ENCODE measurements at places on chromosomes 4 and X. TPM values are rescaled to one million over a fixed set of nuclear protein-coding genes. Genes with fewer than 3 reads are reported as not detected.
A peak's percentile ranks its signal among the peaks of the same experiment; 100 is the strongest.

DNA sequence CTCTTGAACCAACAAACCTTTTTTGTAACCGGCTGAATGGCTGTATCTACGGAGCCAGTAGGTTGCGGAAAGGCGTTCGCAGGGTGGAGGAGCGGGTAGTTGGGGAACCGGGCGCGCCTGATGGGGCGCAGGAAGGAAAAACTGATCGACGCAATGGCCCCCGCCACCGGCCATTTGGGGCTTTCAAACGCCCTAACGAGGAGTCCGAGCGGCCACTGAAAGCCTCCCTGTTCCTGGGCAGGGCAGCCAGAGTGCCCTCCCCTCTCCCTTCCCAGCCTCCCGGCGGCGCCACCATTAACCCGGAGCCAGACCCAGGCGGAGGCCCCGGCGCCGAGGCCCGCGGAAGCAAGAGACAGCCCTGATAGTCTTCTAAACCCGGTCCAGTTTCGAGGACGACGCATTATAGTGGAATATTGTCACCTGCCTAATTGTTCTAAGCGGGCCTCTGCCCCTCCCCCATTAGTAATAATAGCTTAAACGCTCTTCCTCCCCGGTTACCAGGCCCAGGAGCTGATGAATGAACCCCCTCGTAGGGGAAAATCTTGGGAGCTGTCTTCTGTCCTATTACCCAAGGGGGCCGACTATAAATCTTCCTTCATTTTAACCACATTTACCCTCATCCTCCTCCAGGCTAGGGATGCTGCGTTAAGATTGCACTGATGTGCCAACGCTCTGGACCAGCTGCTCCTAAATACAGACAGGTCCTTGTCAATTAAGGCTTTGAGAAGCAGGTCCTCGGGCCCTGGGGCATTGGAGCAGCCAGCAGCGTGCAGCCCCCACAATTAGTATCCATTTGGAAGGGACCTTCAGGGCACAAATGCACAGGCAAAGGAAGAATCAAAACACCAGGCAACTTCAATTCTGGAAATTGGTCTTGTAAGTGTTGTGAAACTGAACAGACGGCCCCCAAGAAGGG is 61.6 kb upstream of the TMEM33 start:
- H3K4me1 ChIP-seq: peaks cover 2% of the 10 kb centered on the region
- no peaks in the 10 kb centered on the region for H3K36me3 ChIP-seq
- peaks cover 62% of the 10 kb centered on the region for H3K27me3 ChIP-seq
- no peak for DNase-seq

GRCh38 chr4:105196523-105197145 is 50.0 kb downstream of the TET2 start:
- no peak overlapping the region for H3K4me3 ChIP-seq
- peak; percentile 48 for DNase-seq
- no peaks in the 10 kb centered on the region for H3K27me3 ChIP-seq
- peaks cover under 1% of the 10 kb centered on the region for H3K4me1 ChIP-seq
- no peak overlapping the region for H3K27ac ChIP-seq
- H3K36me3 ChIP-seq: peaks cover 2% of the 10 kb centered on the region

DNA sequence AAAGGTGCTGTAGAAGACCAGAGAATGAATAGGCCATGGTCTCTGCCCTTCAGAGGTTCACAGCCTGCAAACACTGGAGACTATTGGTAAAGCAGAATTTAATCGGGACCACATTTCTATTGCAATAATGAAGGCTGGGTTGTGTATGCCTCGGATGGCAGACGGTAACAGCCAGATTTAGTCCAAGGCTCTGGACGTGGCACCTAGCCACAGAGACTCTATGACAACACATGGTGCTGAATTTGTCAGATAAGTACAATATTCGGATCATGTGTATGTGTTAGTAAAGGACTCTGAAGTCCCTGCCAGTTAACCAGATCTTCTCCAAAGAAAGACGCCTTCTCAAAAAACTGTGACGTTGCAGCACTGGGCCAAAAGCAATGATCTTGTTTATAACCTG is 129.0 kb downstream of the DCTD start:
- H3K4me3 ChIP-seq: no peak overlapping the region
- peaks cover 26% of the 10 kb centered on the region for H3K36me3 ChIP-seq
- H3K4me1 ChIP-seq: no peaks in the 10 kb centered on the region
- H3K27ac ChIP-seq: no peak overlapping the region
- H3K27me3 ChIP-seq: no peaks in the 10 kb centered on the region

- peak overlapping the region; percentile 85 for H3K27ac ChIP-seq
- H3K4me1 ChIP-seq: peaks cover 24% of the 10 kb centered on the region
- H3K4me3 ChIP-seq: no peak overlapping the region
- peak; percentile 88 for DNase-seq
- no peaks in the 10 kb centered on the region for H3K27me3 ChIP-seq
Measured at GRCh38 chr4:40953283-40954087, 203.7 kb downstream of the NSUN7 start.

GRCh38 chr4:40316782-40317635 is 18.1 kb upstream of the CHRNA9 start:
- H3K4me1 ChIP-seq: peaks cover 14% of the 10 kb centered on the region
- peak overlapping the region; percentile 33 for H3K4me3 ChIP-seq
- H3K27ac ChIP-seq: peak overlapping the region; percentile 94
- no peaks in the 10 kb centered on the region for H3K36me3 ChIP-seq
- peak; percentile 84 for DNase-seq

- no peak overlapping the region for H3K4me3 ChIP-seq
- no peaks in the 10 kb centered on the region for H3K36me3 ChIP-seq
- peaks cover 8% of the 10 kb centered on the region for H3K27me3 ChIP-seq
- no peaks in the 10 kb centered on the region for H3K4me1 ChIP-seq
Measured at GRCh38 chrX:110514509-110514908, 155.9 kb downstream of the RTL9 start.

DNA sequence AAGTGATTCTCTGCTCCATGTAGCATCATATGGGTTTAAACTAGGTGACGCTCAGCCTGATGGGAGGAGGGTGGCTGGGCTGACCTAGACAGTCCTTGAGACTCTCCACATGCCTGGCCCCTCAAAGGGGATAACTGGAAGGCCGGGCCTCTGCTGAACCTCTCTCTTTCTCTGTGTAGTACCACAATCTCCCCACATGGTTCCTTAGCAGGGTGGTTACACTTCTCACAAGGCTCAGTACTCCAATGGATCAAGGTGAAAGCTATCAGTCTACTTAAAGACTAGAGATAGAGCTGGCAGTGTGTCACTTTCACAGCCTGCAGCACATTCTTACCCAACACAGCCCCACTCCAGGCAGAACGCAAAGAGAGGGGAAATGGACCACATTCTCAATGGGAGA is 80.4 kb downstream of the LDB2 start:
- no peak overlapping the region for H3K4me3 ChIP-seq
- H3K4me1 ChIP-seq: peaks cover 4% of the 10 kb centered on the region
- DNase-seq: no peak
- no peak overlapping the region for H3K27ac ChIP-seq

DNA sequence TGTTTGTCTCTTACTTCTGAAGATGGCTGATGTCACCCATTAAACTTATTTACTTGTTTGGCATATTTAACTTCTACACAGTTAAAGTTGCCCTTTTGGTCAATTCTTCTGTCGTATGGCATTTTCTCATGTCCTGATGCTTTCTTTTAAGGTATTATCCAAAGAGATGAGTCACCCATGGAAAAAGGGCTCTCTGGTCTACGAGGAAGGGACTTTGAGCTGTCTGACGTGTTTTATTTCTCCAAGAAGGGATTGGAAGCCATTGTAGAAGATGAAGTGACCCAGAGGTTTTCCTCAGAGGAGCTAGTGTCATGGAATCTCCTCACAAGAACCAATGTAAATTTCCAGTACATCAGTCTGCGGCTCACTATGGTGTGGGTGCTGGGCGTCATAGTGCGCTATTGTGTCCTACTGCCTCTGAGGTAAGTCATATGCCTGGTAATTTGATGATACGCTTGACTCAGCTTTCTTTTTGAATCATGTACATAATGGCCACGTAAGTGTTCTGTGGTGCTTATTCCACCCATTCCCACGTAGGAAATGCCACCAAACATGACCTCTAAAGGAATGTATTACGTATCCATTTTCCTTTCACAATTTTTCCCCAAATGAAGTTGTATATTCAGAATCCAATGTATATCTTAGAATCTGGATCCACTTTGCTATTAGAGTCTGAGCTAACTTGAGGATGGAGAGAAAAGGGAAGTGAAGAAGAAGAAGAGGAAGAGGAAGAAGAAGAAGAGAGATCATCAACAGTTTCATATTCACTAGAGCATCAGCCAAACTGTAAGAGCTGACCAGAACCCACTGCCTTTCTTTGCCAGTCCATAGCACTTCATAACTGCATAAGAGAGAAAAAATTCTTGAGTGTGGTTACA is 45.7 kb downstream of the GPAT3 start:
- no peak overlapping the region for H3K4me3 ChIP-seq
- DNase-seq: peak; percentile 12
- no peak overlapping the region for H3K27ac ChIP-seq
- H3K4me1 ChIP-seq: peaks cover 4% of the 10 kb centered on the region
- H3K36me3 ChIP-seq: no peaks in the 10 kb centered on the region

- no peaks in the 10 kb centered on the region for H3K4me1 ChIP-seq
- H3K4me3 ChIP-seq: no peak overlapping the region
- no peak overlapping the region for H3K27ac ChIP-seq
- H3K27me3 ChIP-seq: no peaks in the 10 kb centered on the region
- no peak for DNase-seq
- H3K36me3 ChIP-seq: no peaks in the 10 kb centered on the region
Measured at GRCh38 chr4:36502350-36502749, 220.9 kb downstream of the DTHD1 start.

GRCh38 chr4:87053176-87053658 is 118.4 kb downstream of the AFF1 start:
- no peak for DNase-seq
- H3K4me3 ChIP-seq: no peak overlapping the region
- H3K27ac ChIP-seq: no peak overlapping the region
- H3K4me1 ChIP-seq: peaks cover 14% of the 10 kb centered on the region
- H3K27me3 ChIP-seq: no peaks in the 10 kb centered on the region

GRCh38 chr4:103032574-103032973 is 13.1 kb upstream of the SLC9B1 start:
- no peak for DNase-seq
- H3K36me3 ChIP-seq: peaks cover 2% of the 10 kb centered on the region
- no peak overlapping the region for H3K27ac ChIP-seq
- H3K4me3 ChIP-seq: no peak overlapping the region
- no peaks in the 10 kb centered on the region for H3K4me1 ChIP-seq

GRCh38 chr4:176191974-176192373 is 3.4 kb downstream of the SPATA4 start:
- H3K27ac ChIP-seq: no peak overlapping the region
- no peaks in the 10 kb centered on the region for H3K36me3 ChIP-seq
- H3K4me1 ChIP-seq: peaks cover 7% of the 10 kb centered on the region
- no peaks in the 10 kb centered on the region for H3K27me3 ChIP-seq
- peak; percentile 7 for DNase-seq
- no peak overlapping the region for H3K4me3 ChIP-seq

GRCh38 chr4:108940149-108940548 is 177.3 kb upstream of the ETNPPL start:
- H3K27ac ChIP-seq: no peak overlapping the region
- no peaks in the 10 kb centered on the region for H3K36me3 ChIP-seq
- peaks cover 3% of the 10 kb centered on the region for H3K27me3 ChIP-seq
- H3K4me1 ChIP-seq: peaks cover 4% of the 10 kb centered on the region
- no peak for DNase-seq

TMEM150C gene
- total RNA-seq: 3.3 TPM

DNA sequence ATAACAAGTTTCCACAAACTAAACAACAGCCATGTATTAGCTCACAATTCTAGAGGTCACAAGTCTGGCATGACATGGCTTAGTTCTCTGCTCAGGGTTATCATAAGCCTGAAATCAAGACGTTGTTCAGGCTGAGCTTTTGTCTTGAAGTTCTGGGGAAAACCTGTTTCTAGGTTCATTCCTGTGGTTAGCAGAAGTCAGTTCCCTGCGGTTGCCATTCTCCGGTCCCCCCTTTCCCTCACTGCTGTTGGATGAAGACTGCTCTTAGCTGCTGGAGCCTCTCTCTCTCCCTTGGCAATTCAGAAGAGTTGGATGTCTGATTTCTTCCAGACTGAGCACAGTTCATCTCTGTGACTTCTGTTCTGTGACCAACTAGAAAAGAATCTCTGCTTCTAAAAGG is 962.6 kb downstream of the PCDH7 start:
- no peak for DNase-seq
- no peak overlapping the region for H3K4me3 ChIP-seq

DNA sequence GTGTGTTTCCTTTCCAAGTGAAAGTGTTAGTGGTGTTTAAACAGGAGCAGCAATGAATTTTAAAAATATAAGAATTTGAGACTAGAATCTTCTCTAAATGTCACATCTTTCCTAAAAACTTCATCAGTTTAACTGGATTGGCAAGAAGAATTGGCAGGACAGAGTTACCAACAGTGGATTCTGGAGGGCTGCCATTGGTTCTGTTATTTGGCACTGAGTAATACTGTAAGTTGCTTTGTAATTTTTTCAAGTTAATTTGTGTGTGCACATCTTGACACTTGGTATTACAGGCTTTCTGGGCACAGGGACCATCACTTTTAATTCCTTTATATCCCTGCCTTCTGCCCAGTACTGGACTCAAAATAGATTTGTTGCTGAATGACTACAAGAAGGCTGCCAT is 4.5 kb upstream of the GPRIN3 start:
- no peaks in the 10 kb centered on the region for H3K27me3 ChIP-seq
- no peak overlapping the region for H3K27ac ChIP-seq
- no peak overlapping the region for H3K4me3 ChIP-seq
- H3K4me1 ChIP-seq: peaks cover 2% of the 10 kb centered on the region
- H3K36me3 ChIP-seq: no peaks in the 10 kb centered on the region

GRCh38 chr4:174023641-174024040 is 259.8 kb downstream of the FBXO8 start:
- H3K27me3 ChIP-seq: no peaks in the 10 kb centered on the region
- H3K4me3 ChIP-seq: no peak overlapping the region
- H3K27ac ChIP-seq: no peak overlapping the region
- DNase-seq: no peak
- H3K4me1 ChIP-seq: no peaks in the 10 kb centered on the region
- H3K36me3 ChIP-seq: no peaks in the 10 kb centered on the region

DCLK2 gene
- total RNA-seq: 4.5 TPM

- H3K27me3 ChIP-seq: peaks cover 24% of the 10 kb centered on the region
- H3K27ac ChIP-seq: no peak overlapping the region
- H3K36me3 ChIP-seq: no peaks in the 10 kb centered on the region
- H3K4me3 ChIP-seq: no peak overlapping the region
Measured at GRCh38 chr4:113732-114131, 10.6 kb upstream of the ZNF718 start.

Data from muscle of leg (tissue), 16 donors.